ENCODE measurements at places on chromosomes 6 and 20.

- no peak for DNase-seq
Observed at GRCh38 chr6:119040636-119041035, 37.8 kb downstream of the FAM184A start.

DNA sequence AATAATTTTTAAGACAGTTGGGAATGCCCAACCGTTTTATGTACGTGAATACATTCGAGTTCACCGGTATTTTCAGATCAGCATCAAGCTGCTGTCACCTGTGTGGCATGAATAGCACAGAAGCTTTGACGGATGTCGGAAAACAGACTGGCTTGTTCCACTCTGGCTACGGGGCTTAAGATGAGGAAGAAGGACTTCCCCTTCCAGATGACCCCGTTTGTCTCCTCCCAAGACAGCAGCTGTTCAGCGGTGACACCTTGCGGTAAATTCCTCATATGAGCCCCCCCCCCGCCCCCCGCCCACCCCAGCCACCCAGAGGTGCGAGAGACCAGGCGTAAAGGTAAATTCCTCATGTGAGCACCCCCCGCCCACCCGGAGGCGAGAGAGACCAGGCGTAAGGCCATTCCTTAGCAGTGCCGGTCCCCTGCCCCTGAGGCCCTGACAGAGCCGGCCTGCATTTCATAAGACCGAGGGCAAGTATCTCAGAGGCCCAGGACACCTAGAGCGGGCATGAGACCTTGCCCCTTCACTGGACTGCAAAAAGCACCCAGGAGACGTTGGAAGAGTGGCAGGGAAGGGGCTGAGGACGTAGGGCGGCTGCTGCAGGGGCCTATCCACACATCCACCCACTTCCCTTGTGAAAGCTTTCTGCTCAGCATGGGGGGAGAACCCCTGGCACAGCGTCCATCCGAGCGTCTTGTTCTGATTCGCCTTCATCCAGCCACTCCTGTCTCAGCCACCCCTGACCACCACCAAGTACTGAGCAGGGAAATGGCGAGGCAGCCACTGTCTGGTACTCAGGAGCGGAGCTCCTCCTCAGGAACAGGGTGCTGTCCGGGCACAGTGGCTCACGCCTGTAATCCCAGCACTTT lies 7.3 kb upstream of the PCMTD2 start:
- no peak for DNase-seq

DNA sequence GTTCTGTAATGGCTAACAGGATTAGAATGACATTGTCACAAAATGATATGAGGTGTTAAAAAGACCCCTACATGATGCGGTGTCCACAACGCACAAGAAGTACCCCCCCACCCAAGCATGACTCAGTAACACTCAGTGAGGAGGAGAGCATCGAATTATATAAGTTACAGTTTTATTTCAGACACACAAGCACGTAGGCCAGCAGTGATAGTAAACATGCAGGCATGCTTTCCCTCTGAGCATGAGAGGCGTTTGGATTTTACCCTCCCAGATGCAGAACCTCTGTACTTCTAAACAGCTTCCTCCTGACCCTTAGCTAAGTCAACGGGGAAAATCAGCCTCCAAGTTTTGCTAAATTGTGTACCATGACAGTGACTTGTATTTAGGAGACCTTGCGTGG lies 23.9 kb downstream of the GNAS start:
- no peak for DNase-seq

GRCh38 chr6:120903836-120904235 lies 430.4 kb downstream of the TBC1D32 start:
- no peak for DNase-seq

DNA sequence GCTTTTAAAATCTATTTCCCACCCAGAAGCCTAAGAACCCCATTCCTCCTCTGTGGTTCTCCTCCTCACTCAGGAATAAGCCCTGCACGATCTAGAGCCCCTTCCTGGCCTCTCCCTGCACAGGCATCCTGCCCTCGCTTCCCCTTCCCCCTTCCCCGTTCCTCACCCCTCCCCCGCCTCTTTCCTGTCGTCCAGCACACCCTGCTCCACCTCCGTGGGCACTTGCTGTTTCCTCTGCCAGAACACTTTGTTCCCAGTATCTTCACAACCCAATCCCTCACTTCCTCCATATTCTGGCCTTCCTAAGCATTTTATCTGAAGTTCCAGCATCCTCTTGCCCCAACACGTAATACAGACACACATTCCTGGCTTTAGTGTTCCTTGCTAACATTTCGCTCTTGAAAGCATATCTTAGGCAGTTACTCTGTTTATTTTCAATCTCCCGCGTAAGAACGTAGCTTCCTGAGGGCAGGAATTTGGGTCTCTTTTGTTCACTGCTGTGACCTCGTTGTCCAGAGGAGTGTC lies 20.2 kb upstream of the SLC22A2 start:
- no peak for DNase-seq

GRCh38 chr6:15802466-15802865 lies 139.6 kb upstream of the DTNBP1 start:
- DNase-seq: no peak

DNA sequence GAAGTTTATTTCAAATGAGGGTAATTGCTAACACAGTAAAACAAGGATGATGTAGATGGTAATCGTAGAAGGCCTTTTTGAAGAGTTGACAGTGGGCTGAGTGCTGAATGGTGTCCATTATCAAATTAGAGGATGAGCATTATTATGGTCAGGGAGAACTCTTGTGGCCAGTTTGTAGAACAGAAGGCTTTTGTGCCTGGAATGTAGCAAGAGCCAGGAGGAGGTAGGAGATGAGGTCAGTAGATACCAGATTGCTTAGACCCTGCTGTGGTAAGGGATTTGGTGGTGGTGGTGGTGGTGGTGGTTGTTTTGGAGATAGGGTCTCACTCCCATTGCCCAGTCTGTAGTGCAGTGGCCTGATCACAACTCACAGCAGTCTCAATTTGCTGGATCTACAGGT lies 6.2 kb downstream of the CSE1L start:
- DNase-seq: no peak

- no peak for DNase-seq
Observed at GRCh38 chr6:137746264-137746663, 120.8 kb upstream of the TNFAIP3 start.

GRCh38 chr20:37703035-37703845 lies 9.4 kb downstream of the CTNNBL1 start:
- DNase-seq: no peak

- no peak for DNase-seq
Observed at GRCh38 chr6:17987447-17987696, at the start of gene KIF13A. Gene KIF13A (minus strand): TSS chr6:17987635. CDS start chr6:17987463, 172 bp downstream.

- DNase-seq: no peak
Observed at GRCh38 chr20:7031222-7031621, 263.7 kb downstream of the BMP2 start.

GRCh38 chr6:134245041-134245440 lies 72.9 kb downstream of the SGK1 start:
- no peak for DNase-seq

- DNase-seq: no peak
Observed at GRCh38 chr6:165676435-165677068, 13.5 kb upstream of the PDE10A start.

GRCh38 chr6:160949531-160949930 lies 42.0 kb upstream of the MAP3K4 start:
- no peak for DNase-seq

GRCh38 chr6:55902796-55903195 lies 27.4 kb upstream of the BMP5 start:
- DNase-seq: no peak

- DNase-seq: no peak
Observed at GRCh38 chr20:8301655-8302054, 169.6 kb downstream of the PLCB1 start.

- DNase-seq: no peak
Observed at GRCh38 chr6:45902984-45903383, 112.7 kb downstream of the CLIC5 start.

DNA sequence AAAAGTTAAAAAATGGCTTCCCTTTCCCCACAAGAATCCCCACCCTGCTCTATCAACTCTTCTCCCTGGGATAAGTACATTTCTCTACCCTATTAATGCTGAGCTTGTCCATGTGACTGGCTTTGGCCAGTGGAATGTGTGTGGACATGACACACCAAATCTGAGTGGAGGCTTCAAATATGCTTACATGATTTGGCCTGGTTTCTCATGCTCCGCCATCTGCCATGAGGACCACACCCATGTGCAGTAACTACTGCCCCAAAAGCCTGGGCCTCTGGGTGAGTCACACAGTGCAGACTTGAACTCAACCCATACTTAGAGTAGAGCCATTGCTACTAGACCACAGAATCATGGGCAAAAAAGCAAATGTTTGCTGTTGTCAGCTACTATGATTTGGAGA lies 65.4 kb downstream of the PRND start:
- DNase-seq: no peak

- no peak for DNase-seq
Observed at GRCh38 chr6:12354499-12354898, 64.3 kb downstream of the EDN1 start.

- DNase-seq: no peak
Observed at GRCh38 chr6:125123468-125124048, 30.0 kb upstream of the TPD52L1 start.

DNA sequence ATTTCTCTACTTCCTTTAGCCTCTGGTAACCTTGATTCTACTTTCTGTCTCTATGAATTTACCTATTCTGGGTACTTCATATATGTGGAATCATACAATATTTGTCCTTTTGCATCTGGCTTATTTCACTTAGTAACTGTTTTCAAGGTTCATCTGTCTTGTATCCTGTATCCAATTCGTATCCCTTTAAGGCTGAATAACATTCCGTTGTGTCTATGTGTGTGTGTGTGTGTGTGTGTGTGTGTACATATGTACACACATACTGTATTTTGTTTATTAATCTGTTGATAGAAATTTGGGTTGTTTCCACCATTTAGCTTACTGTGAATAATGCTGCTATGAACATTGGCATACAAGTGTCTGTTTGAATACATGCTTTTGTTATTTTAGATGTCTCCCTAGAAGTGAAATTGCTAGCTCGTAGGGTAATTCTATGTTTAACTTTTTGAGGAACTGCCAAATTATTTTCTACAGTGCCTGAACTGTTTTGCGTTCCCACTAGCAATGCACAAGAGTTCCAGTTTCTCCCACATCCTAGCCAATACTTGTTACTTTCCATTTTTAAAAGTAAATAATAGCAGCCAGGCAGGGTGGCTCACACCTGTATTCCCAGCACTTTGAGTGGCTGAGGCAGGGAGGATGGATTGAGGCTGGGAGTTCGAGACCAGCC lies 17.7 kb downstream of the SENP6 start:
- DNase-seq: no peak

DNA sequence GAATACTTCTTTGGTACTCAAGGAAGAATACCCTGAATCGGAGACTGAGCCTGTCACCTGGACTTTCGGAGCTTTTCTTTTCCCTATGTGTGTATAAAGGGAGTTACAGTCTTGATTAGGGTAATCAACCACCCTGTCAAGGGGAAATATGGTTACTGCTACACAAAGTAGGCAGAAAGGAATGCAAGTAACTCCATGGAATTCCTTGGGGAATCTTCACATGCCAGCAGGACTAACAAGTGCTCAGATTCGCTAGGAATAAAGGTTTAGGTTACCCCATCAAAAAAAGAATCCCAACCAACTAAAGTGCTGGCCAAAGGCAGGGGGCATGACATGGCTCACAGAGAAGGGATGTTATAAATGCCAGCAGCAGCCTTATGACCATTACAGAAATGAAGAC lies 10.4 kb downstream of the KCNS1 start:
- no peak for DNase-seq

DNA sequence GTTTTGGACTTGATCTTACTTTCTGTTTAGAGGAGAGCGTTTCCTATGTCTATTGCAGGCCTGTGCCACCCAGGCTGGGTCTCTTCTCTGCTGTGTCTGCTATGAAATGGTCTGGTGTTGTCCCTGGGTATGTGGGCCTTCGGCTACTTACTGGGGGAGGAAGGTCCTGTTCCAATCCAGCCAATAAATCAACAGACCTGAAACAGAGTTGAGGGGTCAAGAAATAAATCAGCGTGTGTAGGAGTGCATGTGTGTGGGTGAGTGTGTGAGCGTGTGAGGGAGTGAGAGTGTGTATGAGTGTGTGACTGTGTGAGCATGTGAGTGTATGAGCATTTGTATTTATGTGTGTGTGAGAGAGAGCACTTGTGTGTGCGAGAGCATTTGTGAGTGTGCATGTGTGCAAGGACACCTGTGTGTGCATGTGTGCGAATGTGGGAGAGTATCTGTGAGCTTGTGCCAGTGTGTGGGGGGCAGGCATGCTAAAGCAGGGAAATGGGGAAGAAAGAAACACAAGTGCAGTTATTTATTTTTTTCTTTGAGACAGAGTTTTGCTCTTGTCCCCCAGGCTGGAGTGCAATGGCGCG lies 86.3 kb upstream of the PMEPA1 start:
- no peak for DNase-seq

- DNase-seq: no peak
Observed at GRCh38 chr6:140480852-140481251, 1106.4 kb upstream of the CITED2 start.

DNA sequence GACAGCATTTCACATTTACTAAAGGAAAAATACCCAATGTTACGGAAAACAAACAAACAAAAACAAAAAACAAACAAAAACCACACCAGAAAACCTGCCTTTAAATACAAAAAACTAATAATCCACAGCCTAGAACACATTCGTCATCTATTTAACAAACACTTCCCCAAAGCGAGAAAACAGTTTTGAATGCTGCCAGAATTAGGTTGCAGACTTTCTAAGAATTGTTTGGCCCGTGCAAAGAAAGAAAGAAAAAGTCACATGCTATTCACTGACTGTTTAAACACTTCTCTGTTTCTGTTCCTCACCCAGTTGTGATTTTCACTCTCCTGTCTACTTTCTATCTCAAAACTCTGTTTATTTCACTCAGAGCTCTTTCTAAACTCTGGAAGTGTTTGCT lies 52.5 kb downstream of the BCAS1 start:
- DNase-seq: no peak

DNA sequence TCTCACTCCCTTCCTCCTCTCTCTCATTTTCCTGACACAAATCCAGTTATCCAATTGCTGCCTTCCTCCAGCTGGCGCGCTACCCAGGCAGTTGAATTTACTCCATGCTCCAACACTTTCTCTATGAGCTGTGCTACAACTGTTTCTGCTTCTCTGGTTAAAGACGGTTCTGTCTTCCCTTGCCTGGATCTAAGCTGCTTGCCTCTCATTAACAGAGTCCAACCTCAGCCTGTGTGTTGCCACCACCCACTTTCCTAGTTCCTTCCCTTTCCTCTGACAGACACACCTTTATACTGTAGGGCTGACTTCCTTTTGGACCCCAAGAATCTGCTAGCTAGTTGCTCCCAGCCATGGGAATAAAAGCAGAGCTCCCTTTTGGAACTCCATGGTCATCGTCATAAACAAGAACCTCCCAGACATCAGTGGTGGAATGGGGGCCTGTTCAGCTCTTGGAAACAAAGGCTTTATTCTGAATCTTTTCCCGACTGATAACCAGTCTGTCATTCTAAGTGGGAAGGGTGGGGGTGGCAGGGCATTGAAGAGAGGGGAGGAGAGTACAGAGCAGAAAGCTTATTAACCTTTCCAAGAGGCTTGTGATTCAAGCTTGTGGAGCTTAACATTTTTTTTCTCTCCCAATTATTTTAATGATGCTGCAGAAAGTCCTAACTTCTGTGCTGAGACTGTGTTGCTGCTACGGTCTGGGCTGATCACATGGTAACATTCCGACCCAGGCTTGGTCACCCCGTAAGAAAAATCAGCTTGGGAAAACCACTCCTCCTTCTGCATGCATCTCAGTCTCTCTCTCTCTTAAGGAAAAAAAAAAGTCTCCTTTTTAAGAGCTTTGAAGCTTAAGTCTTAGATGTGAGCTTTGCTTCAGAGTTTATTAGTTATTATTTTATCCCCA lies 31.3 kb upstream of the BMP2 start:
- no peak for DNase-seq

All from NCI-H187 (cell line).